ENCODE measurements at places on chromosomes 6 and 20. TPM values are rescaled to one million over a fixed set of nuclear protein-coding genes. Genes with fewer than 3 reads are reported as not detected.
A peak's percentile ranks its signal among the peaks of the same experiment; 100 is the strongest.

- no peaks in the 10 kb centered on the region for H3K36me3 ChIP-seq
- no peaks in the 10 kb centered on the region for H3K27me3 ChIP-seq
Observed at GRCh38 chr6:109297406-109298110, 84.7 kb downstream of the CD164 start.

- no peaks in the 10 kb centered on the region for H3K27me3 ChIP-seq
- H3K27ac ChIP-seq, result no peak overlapping the region
- no peak for DNase-seq
Observed at GRCh38 chr6:47380251-47380650, 70.5 kb upstream of the TNFRSF21 start.

- no peaks in the 10 kb centered on the region for H3K36me3 ChIP-seq
- no peak overlapping the region for H3K4me3 ChIP-seq
- no peak for DNase-seq
- H3K27ac ChIP-seq, result no peak overlapping the region
- no peaks in the 10 kb centered on the region for H3K27me3 ChIP-seq
- no peaks in the 10 kb centered on the region for H3K4me1 ChIP-seq
Observed at GRCh38 chr6:79762370-79762769, 131.2 kb downstream of the SH3BGRL2 start.

- H3K27ac ChIP-seq, result no peak overlapping the region
- H3K4me1 ChIP-seq, result peaks cover 17% of the 10 kb centered on the region
- no peaks in the 10 kb centered on the region for H3K27me3 ChIP-seq
- H3K4me3 ChIP-seq, result no peak overlapping the region
Observed at GRCh38 chr20:11162026-11162775, 488.4 kb upstream of the JAG1 start.

GRCh38 chr20:14727485-14728150 lies 390.2 kb upstream of the FLRT3 start:
- H3K4me3 ChIP-seq, result no peak overlapping the region
- no peak for DNase-seq
- H3K36me3 ChIP-seq, result no peaks in the 10 kb centered on the region
- no peaks in the 10 kb centered on the region for H3K27me3 ChIP-seq
- no peaks in the 10 kb centered on the region for H3K4me1 ChIP-seq

GRCh38 chr20:17734374-17734773 lies 34.6 kb downstream of the BANF2 start:
- H3K36me3 ChIP-seq, result no peaks in the 10 kb centered on the region
- no peaks in the 10 kb centered on the region for H3K27me3 ChIP-seq
- peaks cover 9% of the 10 kb centered on the region for H3K4me1 ChIP-seq

GRCh38 chr6:63458480-63459115 lies 113.7 kb upstream of the LOC128125822 start:
- no peak for DNase-seq
- peaks cover 6% of the 10 kb centered on the region for H3K4me1 ChIP-seq
- H3K27me3 ChIP-seq, result no peaks in the 10 kb centered on the region
- H3K4me3 ChIP-seq, result no peak overlapping the region
- H3K27ac ChIP-seq, result no peak overlapping the region

- no peaks in the 10 kb centered on the region for H3K27me3 ChIP-seq
- no peak overlapping the region for H3K27ac ChIP-seq
- no peak overlapping the region for H3K4me3 ChIP-seq
- no peaks in the 10 kb centered on the region for H3K36me3 ChIP-seq
Observed at GRCh38 chr6:14621518-14621917, 503.9 kb downstream of the CD83 start.

DNA sequence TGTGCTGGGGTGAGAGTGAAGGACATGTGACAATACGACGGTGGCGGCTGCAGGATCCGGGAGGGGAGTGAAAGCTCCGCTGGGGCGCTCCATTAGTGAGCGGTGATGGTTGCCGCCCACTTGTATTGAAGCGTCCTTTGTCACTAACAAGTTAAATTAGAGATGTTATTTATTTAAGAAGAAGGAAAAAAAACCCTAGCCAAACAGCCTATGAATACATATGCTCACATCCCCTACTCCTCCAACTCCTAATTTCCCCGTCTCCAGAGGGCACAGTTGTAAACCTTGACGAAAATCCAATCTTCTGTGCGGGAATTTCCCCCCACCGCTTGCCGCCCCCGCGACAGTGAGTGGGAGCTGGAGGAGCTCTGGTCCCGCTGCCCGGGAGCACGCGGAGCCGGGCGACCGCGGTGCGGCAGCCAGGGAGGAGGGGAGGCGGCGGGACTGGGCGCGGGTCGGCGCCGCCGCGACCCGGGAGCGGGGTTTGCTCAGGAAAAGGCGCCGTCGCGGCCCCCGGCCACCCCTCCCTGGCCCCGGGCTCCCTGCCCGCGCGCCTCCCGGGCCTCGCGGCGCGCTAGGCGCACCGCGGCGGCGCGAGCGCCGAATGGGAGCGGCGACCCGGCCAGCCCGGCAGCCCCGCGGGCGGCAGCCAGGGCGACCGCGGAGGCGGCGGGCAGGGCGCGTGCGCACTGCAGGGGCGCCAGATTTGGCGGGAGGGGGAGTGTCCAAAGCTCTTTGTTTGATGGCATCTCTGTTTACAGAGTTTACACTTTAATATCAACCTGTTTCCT lies at the start of gene MYB:
MYB (plus strand) TSS at position 767 of the 791 bp plus-strand sequence. CDS start 206 bp downstream, outside the sequence.
- no peak for DNase-seq
- no peak within 1 kb of the TSS for H3K27ac ChIP-seq
- H3K36me3 ChIP-seq, result no peaks in the 10 kb centered on the region
- H3K27me3 ChIP-seq, result peaks cover 4% of the 10 kb centered on the region
- peak within 1 kb of the TSS; percentile 62 for H3K4me3 ChIP-seq
- H3K4me1 ChIP-seq, result peaks cover 37% of the 10 kb centered on the region

DNA sequence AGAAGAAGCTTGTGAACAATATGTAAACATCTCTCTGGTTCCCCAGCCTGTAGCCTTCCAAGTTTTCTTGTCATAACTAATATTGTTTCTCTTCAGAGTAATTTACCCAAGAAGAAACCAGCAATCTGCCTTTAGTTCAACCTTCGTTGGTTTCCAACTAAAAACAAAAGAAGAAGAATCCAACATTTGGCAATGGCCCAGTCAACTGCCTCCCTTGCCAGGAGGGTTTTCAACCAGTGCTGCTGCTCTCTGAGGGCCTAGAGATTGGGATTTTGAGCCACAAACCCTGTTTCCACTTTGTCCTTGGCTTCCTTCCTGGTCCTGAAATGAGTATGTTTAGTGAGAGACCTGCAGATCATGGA lies 395.8 kb upstream of the CNR1 start:
- no peaks in the 10 kb centered on the region for H3K27me3 ChIP-seq
- H3K4me1 ChIP-seq, result peaks cover 13% of the 10 kb centered on the region

- H3K36me3 ChIP-seq, result no peaks in the 10 kb centered on the region
- H3K27me3 ChIP-seq, result no peaks in the 10 kb centered on the region
- no peak overlapping the region for H3K4me3 ChIP-seq
- no peak for DNase-seq
Observed at GRCh38 chr6:87182940-87183339, 27.6 kb downstream of the ZNF292 start.

- H3K4me1 ChIP-seq, result peaks cover 28% of the 10 kb centered on the region
- H3K27me3 ChIP-seq, result no peaks in the 10 kb centered on the region
- no peak overlapping the region for H3K4me3 ChIP-seq
- no peaks in the 10 kb centered on the region for H3K36me3 ChIP-seq
- H3K27ac ChIP-seq, result peak overlapping the region; percentile 82
Observed at GRCh38 chr6:163404825-163405265, 9.7 kb upstream of the QKI start.

- no peak for DNase-seq
- peaks cover 11% of the 10 kb centered on the region for H3K4me1 ChIP-seq
- no peaks in the 10 kb centered on the region for H3K27me3 ChIP-seq
Observed at GRCh38 chr20:60957621-60958020, 294.4 kb upstream of the CDH4 start.

GRCh38 chr6:105601541-105602236 lies 198.8 kb upstream of the PREP start:
- H3K4me1 ChIP-seq, result peaks cover 58% of the 10 kb centered on the region
- H3K36me3 ChIP-seq, result no peaks in the 10 kb centered on the region
- DNase-seq, result no peak
- H3K4me3 ChIP-seq, result peak overlapping the region; percentile 38

- no peak for DNase-seq
- H3K27me3 ChIP-seq, result no peaks in the 10 kb centered on the region
- H3K27ac ChIP-seq, result no peak overlapping the region
- H3K36me3 ChIP-seq, result no peaks in the 10 kb centered on the region
- peaks cover 19% of the 10 kb centered on the region for H3K4me1 ChIP-seq
Observed at GRCh38 chr6:134840086-134840867, 109.6 kb downstream of the ALDH8A1 start.

GRCh38 chr6:140101818-140102217 lies 727.4 kb upstream of the CITED2 start:
- peaks cover 11% of the 10 kb centered on the region for H3K4me1 ChIP-seq
- DNase-seq, result no peak
- H3K27me3 ChIP-seq, result no peaks in the 10 kb centered on the region
- H3K36me3 ChIP-seq, result no peaks in the 10 kb centered on the region
- no peak overlapping the region for H3K27ac ChIP-seq
- H3K4me3 ChIP-seq, result no peak overlapping the region

The TBX18 gene
- total RNA-seq, result 11.8 TPM

The C6orf15 gene
- total RNA-seq, result not detected

The FAM209B gene
- not detected for total RNA-seq

The JAG1 gene
- total RNA-seq, result 30.7 TPM

The SLC22A3 gene
- 20.3 TPM for total RNA-seq

The MAP7 gene
- total RNA-seq, result 1.7 TPM

The PET117 gene
- 28.4 TPM for total RNA-seq

The IMPG1 gene
- total RNA-seq, result not detected

The EGFL8 gene
- 18.7 TPM for total RNA-seq

The ANGPT4 gene
- not detected for total RNA-seq

Measured in esophagus muscularis mucosa (tissue), 4 donors.